T follicular helper cell (primary cell): ENCODE measurements at places on chromosomes 2 and 18.

DNA sequence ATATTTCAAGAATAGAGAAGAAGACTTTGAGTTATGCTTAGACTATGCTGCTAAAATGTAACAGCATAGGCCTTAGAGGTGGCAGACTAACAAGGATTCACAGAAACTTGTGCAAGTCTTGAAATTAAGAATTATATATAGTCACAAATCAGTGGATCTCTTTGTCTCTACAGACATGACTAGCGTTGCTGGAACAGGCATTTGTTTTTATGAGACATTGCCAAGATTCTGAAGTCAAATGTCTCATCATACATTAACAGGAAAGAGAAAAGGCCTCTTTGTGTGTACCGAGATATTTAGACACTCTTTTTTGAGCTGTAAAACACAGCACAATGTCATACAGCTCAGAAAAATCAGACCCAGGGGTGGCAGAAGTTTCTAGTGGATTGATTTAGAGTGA is 207.1 kb downstream of the TMX3 start:
- no peak for DNase-seq

DNA sequence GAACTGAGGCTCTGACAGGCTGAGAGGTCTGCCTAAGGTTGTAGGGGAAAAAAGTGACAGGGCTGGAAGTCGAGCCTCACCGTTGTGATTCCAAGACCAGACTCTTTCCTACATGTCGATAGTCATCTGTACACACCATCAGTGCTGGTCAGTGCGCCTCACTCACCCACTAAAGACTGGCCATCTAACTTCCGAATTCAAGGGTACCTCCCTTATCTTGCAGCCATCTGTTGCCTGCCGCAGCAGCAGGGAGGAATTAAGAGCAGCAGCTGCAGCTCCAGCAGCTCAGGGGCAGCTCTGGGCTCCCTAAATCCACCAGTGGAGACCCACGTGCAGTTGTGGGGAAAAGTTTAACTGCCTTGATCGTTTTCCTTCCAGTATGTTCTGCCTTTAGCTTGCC is 32.6 kb upstream of the GPR39 start:
- no peak for DNase-seq

DNA sequence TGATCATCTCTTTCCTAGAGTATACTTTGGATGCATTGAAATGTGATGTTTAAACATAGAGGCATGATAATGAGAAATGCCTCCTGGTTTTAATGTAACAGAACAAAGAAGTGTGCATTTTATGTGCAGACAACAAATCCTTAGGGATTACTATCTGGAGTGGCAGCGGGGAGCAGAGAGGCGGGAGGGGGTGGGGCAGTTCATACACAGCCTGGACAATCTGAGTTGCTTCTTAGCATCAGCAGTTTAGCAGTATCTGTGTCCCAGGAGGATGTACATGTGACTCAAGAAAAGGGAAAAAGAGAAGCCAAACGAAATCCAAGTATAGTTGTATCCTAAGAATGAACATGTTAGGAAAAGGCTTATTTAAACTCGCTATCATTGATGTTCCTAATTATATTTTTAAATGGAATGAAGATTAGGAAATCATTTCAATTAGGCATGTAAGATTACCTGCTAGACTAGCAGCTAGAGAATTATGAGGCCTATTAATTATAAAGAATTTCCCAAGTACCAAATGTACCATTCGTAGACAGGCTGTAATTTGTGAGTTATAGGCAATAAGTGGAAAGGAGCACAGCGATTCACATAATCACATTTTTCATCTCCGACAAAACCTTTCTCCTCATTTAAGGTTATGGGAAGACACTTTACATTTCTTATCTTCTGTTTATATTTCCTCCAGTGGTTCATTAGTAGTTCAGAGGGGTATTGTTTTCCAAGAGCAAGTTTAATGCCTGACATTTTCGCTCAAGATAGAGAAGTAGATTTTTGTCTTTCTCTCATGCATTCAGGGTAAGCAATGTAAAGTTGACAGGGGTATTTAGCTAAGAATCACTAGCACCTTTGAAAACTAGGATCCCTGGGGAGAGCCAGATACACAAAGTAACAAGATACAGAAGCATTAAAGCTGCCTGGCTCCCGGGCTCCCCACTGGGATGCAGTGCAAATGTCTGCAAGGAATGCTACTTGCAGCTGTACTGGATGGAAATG is 141.3 kb upstream of the NOSTRIN start:
- no peak for DNase-seq

DNA sequence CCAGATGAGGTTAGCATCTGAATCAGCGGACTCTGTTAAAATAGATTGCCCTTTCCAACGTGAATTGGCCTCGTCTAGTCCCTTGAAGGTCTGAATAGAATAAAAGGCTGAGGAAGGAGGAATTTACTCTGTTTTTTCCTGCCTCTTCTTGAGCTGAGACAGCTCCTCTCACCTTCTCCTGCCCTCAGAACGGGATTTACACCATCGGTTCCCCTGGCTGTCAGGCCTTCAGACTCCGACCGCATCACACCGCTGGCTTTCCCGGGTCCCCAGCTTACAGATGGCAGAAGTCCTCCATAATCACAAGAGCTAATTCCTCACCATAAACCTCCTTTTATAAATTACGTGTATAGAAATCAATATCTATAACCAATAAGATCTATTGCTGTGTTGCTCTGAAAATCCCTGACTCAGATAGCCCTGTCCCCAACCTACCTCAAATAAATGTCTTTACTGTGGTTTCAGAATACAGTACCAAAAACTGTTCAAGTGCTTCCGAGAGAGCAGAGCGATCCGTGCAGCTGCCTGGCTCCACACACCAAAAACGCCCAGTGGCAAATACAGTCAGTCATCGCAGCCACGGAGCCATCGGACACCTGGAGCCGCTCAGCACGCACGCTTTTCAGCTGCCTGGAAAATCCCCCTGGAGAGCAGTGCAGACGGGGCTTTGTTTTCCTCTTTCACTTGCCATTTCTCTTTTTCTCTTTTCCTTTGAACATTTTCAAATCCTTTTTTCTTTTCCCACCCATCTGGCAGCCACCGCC is 196.9 kb downstream of the NRP2 start:
- DNase-seq: no peak

GRCh38 chr2:14712111-14712510 is 79.6 kb downstream of the LRATD1 start:
- no peak for DNase-seq

DNA sequence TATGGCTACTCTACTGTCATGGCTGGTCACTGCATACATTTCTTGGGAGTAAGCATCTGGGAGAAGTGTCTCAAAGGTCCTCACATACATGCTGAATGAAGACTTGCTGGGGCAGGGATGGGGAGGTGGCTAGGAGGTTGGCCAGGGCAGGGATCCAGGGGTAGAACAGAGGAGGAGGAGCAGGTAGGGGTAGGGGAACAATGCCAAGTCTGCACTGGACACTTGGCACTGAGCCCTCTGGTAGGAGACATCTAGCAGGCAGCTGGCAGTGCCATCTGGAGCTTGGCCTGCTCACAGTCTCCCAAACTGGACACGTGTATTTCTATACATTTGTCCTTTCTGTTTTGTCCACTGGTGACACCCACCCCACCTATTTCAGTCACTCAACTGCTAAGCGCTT is 62.7 kb upstream of the REV1 start:
- DNase-seq: no peak

- no peak for DNase-seq
Observed at GRCh38 chr2:167209784-167210183, 321.5 kb downstream of the XIRP2 start.

- no peak for DNase-seq
Observed at GRCh38 chr2:132815516-132815915, 145.5 kb upstream of the LYPD1 start.

DNA sequence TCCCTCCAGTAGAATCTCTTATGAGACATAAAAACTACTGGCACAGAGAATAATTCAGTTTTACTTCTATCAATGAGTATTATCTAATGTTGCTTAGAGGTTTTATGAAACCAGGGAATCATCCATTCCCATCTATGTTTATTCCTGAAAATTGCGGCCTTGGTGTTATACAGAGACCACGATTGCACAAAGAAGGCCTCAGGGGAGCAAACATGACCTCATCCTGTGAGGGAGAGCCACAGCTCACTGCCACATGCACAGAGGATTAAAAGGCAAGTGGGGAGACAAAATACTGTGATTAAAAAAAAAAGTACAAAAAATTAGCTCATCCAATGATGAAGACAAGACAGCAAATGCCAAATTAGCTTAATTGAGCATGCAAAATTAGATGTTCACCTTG is 111.8 kb upstream of the SLC35G4 start:
- DNase-seq: no peak

DNA sequence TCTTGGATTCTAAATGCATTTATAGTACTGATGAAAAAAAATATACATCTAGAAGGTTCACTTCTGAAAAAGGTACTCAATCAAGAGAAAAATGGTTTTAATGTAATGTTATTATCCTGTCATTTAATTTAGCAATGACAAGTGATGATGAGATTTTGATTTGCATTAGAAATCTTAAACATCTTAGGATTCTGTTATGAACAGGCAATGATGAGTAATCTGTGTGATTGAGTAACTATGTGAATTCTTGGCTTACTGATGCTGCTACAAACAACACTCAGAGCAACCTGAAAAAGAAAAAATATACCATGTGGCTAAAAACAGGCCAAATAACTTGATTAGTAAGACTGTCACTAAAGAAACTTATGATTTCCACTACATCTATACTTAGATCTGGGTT is 30.1 kb downstream of the RBKS start:
- no peak for DNase-seq

DNA sequence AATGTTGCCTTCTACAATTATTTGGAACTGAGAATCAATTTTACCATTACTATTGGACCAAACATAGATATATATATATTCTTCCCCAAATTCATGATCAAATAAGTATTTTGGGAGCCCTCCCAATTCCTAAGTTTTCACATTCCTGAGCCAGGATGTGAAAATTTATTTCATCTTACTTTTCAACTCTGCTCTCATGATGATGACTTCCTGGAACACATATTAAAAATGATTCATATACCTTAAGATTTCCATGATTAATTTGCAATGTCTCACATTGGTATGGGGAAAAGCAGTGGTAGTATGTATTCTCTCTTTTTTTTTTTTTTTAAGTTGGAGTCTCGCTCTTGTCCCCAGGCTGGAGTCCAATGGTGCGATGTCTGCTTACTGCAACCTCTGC is 596.1 kb upstream of the ZEB2 start:
- DNase-seq: no peak

DNA sequence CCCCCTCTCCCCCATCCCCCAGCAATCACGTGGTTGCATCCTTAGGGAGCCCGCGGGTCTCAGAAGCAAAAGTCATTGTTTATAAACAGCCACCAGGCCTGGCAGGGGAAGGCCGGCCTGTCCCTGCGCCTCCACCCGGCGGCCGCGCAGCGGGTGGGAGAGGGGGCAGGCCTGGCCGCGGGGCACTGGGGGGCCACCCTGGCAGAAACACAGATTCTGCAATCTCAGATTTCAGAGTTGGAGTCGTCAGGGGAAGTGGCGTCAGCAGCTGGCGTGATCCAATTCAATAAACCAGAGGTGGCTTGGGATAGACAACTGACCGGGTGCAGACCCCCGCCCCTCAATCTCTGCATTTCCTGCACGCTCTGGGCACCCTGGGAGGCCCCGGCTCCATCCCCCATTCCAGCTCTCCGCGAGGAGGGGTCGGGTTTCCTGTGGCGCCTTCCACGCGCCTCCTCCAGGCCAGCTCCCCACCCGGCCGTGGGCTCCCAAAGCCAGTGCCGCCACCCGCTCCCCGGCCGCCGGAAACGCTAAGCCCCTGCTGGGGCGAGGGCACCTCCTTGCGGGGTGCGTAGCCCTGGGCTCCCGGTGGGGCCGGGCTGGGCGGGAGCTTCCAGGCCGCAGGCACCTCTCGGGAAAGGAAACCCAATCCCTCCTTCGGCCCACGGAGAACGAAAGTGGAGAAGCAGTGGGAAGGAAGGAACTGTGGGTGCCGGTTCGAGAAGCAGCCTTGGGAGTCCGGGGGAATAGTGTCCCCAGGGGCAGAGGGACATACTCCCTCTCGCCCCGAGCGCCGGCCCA is 1.1 kb downstream of the BIN1 start:
- no peak for DNase-seq

DNA sequence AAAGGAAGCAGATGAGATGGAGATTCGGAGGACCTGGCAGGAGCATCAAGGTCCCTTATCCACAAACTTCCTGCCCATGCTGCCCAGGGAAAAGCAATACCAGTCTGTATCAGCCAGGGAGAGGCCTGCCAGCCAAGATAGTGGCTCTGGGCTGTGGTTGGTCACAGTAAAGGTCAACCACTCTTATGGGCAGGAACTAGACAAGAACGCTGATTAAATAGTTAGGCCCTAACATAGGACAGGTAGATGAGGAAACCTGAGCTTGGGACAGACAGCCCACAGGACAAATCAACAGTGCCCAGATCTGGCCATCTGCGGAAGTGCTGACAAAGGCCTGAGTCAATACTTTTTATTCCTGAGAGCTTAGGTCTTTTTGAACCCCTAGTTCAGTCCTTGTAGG is 10.7 kb downstream of the PSTPIP2 start:
- no peak for DNase-seq

DNA sequence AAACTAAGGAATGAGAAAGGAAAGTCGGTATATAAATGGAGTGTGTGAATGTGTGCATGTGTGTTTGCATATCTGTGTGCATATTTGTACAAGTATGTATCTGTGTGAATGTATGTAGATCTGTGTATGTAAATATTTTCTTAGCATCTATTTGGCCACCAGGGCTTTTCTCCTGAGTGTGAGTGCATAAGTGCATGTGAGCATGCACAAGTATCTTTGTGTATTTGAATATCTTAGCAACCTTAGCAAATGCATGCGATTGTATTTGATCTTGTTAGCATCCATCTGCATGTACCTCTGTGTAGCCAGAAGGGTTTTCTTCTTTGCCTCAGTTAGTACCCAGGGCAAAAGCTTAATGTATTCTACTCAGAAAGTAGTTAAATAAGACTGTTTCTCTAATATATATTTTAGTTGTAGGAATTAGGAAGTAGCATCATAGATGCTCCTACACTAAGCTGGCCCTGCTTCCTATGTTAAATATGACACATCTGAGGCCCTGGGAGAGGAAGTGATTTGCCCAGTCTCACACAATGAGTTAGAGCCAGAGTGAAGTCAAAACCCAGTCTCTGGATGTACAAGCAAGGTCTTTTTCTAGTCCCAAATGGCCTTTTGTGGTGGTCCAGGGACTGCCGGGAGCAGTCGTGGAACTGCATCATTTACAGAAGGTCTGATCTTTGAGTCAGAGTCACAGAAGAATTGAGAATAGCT is 9.2 kb downstream of the FKBP1B start:
- no peak for DNase-seq

- DNase-seq: no peak
Observed at GRCh38 chr2:43070676-43071502, 155.5 kb downstream of the ZFP36L2 start.

GRCh38 chr2:101238930-101239759 is 13.5 kb upstream of the CNOT11 start:
- DNase-seq: no peak
